NCI-H460 (cell line): ENCODE measurements at places on chromosomes 11 and 22.

GRCh38 chr11:65615950-65616574 lies 486 bp downstream of the PCNX3 start:
- DNase-seq = no peak

GRCh38 chr11:91796999-91797398 lies 427.6 kb upstream of the FAT3 start:
- no peak for DNase-seq

- no peak for DNase-seq
Observed at GRCh38 chr11:100637706-100638105, 49.4 kb upstream of the ARHGAP42 start.

GRCh38 chr11:74615988-74616387 lies 23.6 kb downstream of the POLD3 start:
- DNase-seq = no peak

DNA sequence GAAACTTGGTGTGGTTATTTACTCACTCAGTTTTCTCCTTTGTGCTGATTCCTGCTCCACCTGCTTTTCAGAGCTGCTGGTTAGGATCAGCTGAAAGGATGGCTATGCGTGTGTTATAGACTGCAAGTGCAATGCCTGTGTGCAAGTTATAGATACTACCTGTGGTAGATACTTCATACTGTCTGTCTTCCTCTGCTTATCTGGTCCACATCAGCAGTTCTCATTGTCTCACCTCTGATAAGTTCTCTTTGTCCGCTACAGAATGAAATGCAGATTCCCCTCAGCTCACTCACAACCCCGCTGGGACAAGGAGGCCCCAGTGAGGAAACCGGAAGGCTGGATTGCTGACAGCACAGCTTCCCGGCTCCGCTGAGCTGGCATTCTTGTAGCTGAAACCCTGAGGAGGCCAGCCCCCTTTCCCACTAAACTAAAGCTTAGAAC lies 37.5 kb upstream of the LYVE1 start:
- no peak for DNase-seq

- DNase-seq = no peak
Observed at GRCh38 chr22:50293441-50294318, 13.8 kb downstream of the PLXNB2 start.

- DNase-seq = no peak
Observed at GRCh38 chr11:116287866-116288265, 484.9 kb downstream of the BUD13 start.

- no peak for DNase-seq
Observed at GRCh38 chr22:47835726-47836125, 1073.3 kb downstream of the TBC1D22A start.

DNA sequence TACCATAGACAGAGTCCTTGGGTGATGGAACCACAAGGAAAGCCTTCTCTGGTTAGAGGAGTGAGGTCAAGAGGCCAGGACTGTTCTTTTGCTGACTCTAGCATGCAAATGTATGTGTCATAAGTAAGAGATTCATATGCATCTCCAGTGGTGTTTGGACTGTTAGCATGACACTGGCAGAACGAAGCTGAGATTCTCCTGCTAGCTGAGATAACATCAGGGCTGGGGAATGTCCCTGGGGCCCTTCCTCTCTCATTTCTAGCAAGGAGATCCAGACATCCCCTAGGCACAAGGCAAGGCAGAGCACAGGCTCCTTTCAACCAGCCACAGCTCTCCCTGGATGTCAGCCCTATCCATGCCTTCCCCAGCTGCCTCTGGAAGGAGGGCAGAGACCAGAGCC lies 711.3 kb downstream of the OPCML start:
- DNase-seq = no peak

- DNase-seq = no peak
Observed at GRCh38 chr22:22099194-22099486, 116.6 kb upstream of the TOP3B start.

- DNase-seq = no peak
Observed at GRCh38 chr11:124474079-124474478, 28.6 kb upstream of the OR8B8 start.

- DNase-seq = no peak
Observed at GRCh38 chr22:34687116-34687515, 378.8 kb upstream of the ISX start.

- DNase-seq = peak; percentile 31
Observed at GRCh38 chr11:77091146-77091940, 11.3 kb upstream of the OMP start.

DNA sequence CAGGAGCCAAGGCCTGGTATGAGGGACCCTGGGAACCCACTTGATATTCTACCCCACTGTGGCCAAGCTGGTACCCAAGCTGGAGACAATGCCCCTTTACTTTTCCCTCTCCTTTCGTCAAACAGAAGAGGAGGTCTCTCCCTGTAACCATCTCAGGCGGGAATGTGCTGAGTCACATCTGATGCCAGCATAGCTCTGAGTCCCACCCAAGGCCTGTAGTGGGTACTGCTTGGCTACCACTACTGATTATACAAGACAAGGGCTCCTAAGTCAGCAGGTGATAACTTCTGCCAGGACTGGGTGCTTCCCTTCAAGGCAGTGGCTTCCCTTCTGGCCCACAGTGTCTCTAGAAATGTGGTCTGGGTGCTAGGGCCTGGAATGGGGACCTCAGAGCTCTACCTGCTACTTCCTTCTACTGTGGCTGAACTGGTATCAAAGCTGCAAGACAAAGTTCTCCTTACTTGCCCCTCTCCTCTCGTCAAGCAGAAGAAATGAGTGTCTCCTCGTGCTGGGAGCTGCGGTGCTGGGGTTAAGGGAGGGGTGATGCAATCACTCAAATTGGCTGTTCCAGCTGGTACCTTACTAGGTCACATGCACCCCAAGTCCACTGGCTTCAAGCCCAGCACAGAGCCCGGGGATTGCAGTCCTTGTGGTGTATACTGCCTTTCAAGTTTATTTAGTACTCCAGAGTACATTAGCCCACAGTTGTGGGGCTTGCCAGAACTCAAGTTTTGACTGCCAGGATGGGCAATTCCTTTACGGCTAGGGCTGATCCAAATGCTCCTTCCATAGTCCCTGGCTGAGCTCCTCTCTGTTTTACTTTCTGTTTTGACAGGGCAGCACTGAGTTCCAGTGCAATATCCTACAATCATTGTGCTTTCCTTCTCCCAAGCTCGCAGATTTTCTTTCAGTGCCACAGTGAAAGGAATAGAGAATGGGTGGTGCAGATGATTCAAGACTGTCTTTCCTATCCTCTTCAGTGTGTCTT lies 419.7 kb upstream of the CNTN5 start:
- DNase-seq = no peak

DNA sequence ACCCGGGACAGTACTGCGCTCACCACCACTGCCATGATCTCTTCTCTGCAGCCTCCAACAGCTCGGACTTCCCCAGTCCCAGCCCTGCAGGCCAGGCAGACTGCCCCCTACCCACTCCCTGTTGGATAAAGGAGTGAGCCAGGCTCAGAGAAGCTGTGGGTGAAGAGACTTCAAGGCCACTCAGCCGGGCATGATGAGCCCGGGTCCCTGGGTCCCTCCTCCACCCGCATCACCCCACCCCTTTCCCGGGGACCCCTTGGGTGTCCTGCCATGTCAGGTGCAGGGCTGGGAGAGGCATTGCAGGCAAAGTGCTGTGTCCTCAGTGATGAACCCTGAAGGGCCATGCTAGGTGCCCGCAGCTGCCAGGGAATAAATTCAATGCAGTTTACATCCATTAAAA lies 14.5 kb downstream of the LSP1 start:
- no peak for DNase-seq

DNA sequence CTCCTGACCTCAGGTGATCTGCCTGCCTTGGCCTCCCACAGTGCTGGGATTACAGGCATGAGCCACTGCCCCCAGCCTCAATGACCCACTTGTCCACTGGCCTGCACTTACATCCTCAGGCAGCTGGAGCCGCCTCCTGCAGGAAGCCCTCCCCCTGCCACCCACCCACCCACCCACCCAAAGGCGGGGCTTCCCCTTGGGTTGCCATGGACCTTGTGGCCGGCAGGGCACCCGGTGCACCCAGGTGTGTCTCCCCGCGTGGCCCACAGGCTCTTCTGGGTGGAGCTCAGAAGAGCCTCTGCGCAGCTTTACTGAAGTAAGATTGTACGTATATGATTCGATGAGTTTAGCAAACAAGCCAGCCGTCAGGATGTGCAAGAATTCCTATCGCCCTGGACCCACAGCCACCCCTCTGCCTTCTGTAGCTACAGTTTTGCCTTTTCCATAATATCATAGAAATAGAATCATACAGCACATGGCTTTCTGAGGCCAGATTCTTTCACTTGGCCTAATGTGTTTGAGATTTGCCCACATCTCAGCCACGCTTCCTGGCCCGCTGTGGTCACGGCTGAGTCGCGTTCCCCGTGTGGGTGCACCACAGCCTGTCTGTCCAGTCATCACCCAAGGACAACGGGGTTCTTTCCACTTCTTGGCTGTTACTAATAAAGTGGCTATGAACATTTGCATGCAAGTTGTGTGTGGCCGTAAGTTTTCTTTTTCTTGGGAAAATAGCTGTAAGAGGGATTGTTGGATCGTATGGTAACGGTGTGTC lies 5.3 kb upstream of the BRSK2 start:
- DNase-seq = no peak

- DNase-seq = no peak
Observed at GRCh38 chr11:94912806-94913205, 60.5 kb downstream of the CWC15 start.

- DNase-seq = peak; percentile 25
Observed at GRCh38 chr22:31952472-31952871, 8.1 kb downstream of the YWHAH start.

DNA sequence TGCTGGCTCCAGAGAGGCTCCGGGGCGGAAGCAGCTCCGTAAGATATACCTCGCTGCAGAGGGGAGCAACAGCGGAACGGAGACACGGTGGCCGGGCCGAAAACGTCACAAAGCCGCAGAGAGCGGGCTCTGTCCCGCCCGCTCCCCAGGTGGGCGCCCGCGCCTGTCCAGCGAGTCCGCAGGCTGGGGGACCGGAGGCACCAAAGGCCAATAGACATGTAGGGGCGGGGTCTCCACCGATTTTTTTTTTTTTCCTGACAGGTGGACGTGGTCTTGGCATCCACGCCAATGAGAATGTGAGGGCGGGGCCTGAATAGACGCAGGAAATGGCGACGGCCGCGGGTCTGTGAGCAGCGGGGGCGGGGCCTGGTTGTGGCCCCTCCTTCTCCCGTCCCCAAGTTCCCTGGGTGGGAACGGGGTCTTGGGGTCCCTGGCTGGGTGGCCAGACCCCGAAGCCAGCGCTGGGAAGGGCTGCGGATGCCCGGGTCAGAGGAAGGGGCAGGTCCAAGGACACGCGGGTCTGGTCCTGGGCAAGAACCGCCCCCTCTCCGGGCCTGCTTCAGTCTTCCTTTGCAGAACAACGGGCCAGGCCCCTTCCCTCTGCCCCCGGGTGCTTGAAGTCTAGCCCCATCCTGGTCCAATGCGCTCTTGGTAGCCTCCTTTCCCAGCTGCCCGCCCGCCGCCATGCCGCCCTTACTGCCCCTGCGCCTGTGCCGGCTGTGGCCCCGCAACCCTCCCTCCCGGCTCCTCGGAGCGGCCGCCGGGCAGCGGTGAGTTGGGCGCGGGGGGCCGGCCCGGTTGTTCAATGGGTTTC lies at the start of gene DNAJC4:
Gene DNAJC4 (plus strand): TSS at position 378 of the 814 bp plus-strand sequence. CDS start 307 bp downstream, at position 685.
- peak; percentile 84 for DNase-seq

DNA sequence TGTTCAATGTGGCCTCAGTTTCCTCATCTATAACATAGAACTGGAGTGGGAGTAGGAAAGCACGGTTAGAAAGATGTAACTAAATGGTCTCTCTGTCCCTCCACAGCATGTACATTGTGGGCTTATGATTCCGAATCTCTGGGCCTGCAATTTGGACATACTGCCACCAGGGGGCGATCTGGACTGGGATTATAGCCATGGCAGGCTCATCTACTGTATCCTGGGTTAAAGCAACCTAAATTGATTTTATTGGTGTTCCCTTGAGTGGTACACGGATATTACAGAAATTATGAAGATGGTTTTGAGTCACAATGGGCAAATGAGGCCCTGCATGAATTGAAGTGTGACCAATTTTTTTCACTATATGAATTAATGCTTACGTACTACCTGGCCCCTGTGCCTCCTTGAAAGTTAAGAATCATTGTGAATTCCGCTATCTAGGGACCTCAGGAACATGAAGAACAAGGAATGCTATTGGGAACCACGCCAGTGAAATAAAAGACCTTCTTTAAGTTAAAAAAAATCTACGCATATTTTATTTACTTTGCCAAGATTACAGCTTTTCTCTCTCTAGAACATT lies 32.9 kb downstream of the TST start:
- no peak for DNase-seq

DNA sequence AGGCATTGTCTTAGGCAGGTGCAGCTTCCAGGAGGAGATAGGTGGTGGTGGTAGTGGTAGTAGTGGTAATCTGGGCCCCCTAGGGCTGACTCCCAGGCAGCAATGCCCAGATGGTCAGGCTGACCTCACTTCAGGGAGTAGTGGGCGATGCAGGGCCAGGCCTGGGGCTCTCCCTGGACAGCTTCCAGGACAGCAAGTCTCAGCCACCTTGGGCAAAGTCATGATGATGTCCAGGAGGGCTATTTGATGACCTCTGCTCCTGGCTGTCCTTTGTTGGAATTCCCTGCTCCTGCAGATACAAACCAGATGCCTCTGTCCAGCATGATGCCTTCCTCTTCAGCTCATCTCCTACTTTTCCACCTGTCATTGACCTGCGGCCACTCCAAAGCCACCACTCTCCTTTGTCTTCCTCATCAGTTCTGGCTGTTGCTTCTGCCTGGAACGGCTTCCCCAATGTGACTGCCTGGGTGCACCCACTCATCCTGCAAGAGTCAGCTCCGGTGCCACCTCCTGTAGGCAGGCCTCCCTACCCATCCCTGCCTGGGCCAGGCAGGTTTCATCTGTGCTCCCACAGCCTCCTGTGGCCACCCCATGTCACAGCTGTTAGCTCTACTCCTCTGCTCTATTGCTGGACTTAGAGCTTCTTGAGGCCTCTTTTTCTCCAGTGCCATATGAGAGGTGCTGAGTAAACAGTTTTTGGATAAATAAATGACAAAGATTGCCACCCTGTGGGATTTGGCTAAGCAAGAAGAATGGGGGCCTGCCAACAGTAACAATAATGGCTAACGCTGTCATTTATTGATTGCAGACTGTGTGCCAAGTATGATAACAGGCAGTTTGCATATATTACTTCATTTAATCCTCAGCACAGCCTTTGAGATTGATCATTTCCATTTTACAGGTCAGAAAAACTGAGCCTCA lies 172.9 kb upstream of the NECTIN1 start:
- no peak for DNase-seq

- DNase-seq = no peak
Observed at GRCh38 chr11:128057786-128058395, 529.5 kb downstream of the ETS1 start.

- DNase-seq = no peak
Observed at GRCh38 chr22:25375683-25376082, 156.2 kb downstream of the CRYBB2 start.

DNA sequence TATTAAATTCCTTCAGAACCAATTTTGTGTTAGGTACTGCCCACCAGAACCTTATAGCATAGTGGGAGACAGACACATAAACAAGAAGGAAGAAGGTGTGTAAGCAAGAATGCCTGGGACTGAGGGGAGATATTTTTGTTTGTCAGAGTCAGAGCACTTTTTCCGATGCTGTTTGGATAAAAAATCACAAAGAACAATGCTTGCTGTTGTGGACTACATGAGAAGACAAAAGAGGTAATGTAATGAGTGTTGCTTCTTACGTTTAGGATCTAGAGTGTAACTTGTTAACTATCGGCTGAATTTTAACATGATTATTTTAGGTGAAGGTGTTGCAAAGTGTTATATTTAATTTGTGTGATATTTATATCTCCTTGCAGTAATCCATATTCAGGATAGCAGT lies 84.9 kb downstream of the ATM start:
- DNase-seq = no peak
